ENCODE measurements at places on chromosomes 5 and 9. TPM values are rescaled to one million over a fixed set of nuclear protein-coding genes. Genes with fewer than 3 reads are reported as not detected.

Gene AK8
- total RNA-seq = 2.0 TPM

Gene SPATA31C1
- not detected for total RNA-seq

Gene CDKN2A
- not detected for total RNA-seq

Gene JAKMIP2
- total RNA-seq = 4.3 TPM

Gene DCTN3
- 81.5 TPM for total RNA-seq

Gene GABRA1
- not detected for total RNA-seq

Gene GFI1B
- total RNA-seq = not detected

Gene ADRB2
- total RNA-seq = 0.36 TPM

Gene SETX
- total RNA-seq = 169 TPM

Gene NTNG2
- total RNA-seq = 0.38 TPM

DNA sequence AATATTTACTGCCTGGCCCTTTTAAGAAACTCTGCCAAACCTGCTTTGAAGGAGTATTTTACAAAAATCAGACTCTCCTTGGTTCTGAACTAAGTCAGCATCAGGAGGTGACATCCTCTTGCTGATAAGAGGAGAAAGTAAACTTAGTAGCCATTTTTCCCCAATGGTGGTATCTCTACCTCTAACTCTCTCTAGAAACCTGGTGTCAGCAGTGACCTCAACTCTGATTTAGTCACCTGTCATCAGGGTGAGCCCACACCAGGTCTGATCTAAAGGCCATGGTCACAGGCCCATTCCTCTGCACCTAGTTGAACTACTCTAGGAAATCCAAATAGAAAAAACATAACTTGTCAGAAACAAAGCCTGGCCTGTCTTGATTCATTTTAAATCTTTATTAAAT lies 4.2 kb downstream of the CARNMT1 start:
- H3K4me1 ChIP-seq = peaks cover 14% of the 10 kb centered on the region
- DNase-seq = no peak
- H3K36me3 ChIP-seq = no peaks in the 10 kb centered on the region
- H3K4me3 ChIP-seq = no peak overlapping the region
- no peak overlapping the region for H3K27ac ChIP-seq
- H3K27me3 ChIP-seq = peaks cover 14% of the 10 kb centered on the region

- no peaks in the 10 kb centered on the region for H3K27me3 ChIP-seq
- H3K4me3 ChIP-seq = no peak overlapping the region
- H3K36me3 ChIP-seq = no peaks in the 10 kb centered on the region
- H3K4me1 ChIP-seq = peaks cover 7% of the 10 kb centered on the region
- no peak overlapping the region for H3K27ac ChIP-seq
These were observed 42.3 kb downstream of the RNF180 start for GRCh38 chr5:64207978-64208377.

- no peaks in the 10 kb centered on the region for H3K36me3 ChIP-seq
- peaks cover 17% of the 10 kb centered on the region for H3K27me3 ChIP-seq
- H3K4me3 ChIP-seq = no peak overlapping the region
- H3K4me1 ChIP-seq = peaks cover 14% of the 10 kb centered on the region
These were observed 22.4 kb downstream of the SLC9A3 start for GRCh38 chr5:501831-502184.

DNA sequence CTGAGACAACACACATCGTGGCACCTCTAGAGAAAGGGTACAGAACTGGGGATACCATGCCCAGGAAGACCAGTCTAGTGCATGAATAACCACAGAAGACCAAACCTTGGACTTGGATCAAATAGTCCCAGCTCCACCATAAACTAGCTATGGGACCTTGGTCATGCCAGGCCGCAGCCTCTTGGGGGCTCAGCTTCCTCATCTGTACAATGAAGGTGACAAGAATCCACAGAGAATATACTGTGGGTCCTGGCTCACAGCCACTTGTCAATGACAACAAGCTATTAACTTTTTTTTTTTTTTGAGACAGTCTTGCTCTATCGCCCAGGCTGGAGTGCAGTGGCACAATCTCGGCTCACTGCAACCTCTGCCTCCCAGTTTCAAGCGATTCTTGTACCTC lies 3.9 kb downstream of the KYAT1 start:
- H3K36me3 ChIP-seq = no peaks in the 10 kb centered on the region
- peaks cover 4% of the 10 kb centered on the region for H3K27me3 ChIP-seq
- H3K4me1 ChIP-seq = peaks cover 16% of the 10 kb centered on the region
- no peak overlapping the region for H3K27ac ChIP-seq

GRCh38 chr5:107548477-107548876 lies 122.3 kb downstream of the EFNA5 start:
- H3K36me3 ChIP-seq = no peaks in the 10 kb centered on the region
- H3K27ac ChIP-seq = no peak overlapping the region
- no peak for DNase-seq
- no peaks in the 10 kb centered on the region for H3K4me1 ChIP-seq

DNA sequence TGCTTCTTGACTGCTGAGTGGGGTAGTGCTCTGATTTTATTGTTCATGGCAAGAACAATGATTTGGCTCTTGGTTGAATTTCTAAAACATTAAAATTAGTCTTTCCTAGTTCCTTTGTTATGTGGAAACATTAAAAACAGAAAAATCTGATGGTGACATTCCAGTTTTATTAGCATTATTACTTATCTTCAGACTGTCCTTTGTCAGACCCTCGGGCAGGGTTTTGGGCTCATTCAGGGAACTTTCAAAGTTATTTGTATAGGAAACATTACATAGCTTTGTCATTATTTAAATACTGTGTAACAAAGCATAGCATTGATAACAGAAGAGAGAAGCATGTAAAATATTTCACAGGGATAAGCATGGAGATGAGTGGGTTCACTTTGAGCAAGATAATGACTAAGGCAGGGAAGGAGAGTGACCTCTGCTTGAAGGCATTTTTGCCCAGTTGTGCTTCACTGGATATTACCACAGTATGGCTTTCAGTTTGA lies 119.9 kb downstream of the KDM4C start:
- H3K36me3 ChIP-seq = no peaks in the 10 kb centered on the region
- H3K27ac ChIP-seq = no peak overlapping the region
- H3K4me3 ChIP-seq = no peak overlapping the region
- no peaks in the 10 kb centered on the region for H3K27me3 ChIP-seq
- peaks cover 19% of the 10 kb centered on the region for H3K4me1 ChIP-seq
- DNase-seq = no peak

DNA sequence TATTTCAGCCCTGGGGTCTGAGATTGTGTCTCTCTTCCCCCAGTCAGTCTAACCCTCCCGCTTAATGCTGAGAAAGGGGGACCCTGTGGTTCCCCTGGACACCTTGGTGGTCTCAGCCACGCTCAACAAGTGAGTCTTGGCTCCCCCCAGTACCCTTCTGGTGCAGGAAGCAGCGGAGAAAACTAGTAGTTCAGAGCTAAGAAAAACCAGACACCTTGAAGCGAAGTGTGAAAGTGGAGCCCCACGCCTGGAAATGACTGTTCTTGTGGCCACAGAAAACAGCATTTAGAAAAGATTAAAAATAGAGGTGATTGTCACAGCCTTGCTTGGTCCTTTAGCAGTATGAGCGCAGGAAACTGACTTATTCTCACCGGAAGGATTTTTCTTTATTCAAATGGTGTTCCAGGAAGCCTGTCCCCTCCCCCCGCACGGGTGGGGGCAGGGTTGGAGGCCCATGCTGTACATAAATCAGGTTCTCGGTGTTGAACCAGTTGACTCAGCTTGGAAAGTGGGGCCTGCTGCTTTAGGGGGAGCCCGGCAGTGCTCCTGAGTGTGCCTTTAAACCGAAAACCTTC lies 8.1 kb downstream of the ARPC5L start:
- H3K27me3 ChIP-seq = peaks cover 2% of the 10 kb centered on the region
- peak overlapping the region; percentile 97 for H3K27ac ChIP-seq
- H3K36me3 ChIP-seq = peaks cover 16% of the 10 kb centered on the region
- peaks cover 38% of the 10 kb centered on the region for H3K4me1 ChIP-seq

DNA sequence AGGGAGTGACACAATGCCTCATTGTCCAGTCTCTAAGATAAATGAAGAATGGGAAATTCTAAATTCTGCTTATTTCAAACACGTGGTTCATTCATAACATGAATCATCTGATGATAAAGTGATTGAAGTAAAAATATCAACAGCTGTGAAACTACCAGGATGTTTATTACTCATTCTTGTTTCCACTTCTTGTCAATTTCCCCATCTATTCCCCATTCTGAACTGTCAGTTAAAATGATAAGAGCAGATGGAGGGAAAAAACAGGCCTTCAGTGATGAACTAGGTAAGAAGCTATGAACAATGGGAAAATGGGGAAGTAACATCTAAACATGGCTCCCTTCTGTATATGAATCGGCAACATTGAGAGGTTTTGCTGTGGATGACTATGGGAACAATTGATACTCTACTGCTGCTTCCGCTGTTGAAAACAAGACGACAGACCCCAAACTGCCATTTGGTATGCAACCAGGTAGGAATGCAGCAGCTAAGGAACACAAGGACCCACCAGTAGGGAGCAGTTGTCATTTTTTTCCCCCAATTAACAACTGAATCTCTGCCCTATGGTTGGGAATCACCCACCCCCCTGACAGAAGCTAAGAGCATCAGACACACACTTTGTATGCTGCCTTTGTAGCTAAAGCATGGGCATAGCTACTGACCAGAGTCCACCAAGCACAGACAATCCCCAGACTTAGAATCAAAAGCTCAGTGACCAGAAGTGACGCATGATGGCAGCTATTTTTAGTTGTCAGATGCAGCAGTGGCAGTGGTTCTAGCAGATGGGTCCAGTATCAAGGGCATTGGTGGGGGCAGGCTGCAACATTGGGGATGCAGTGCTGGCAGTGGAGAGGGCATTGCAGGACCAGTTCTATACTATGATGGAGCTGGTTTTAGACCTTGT lies 52.9 kb upstream of the ZNF366 start:
- peaks cover 8% of the 10 kb centered on the region for H3K36me3 ChIP-seq
- peaks cover 9% of the 10 kb centered on the region for H3K27me3 ChIP-seq
- DNase-seq = no peak
- no peak overlapping the region for H3K27ac ChIP-seq

DNA sequence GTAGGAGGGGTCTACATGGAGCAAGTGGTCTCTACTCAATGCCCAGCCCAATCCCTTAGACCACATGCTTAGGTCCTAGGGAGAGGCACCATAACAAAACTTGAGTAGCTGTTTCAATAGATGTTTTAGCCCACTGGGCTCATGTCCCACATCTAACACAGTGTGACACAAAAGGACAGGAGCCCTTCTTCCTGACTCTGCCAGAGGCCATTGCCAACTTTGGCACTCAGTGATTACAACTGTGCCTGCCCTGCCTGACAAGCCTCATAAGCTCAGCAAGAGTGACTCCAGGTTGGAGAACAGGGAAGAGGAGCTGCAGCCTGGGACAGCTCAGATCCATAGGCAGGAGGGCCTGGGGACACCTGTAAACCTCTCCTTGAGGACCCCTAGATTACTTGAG lies 230.8 kb downstream of the ENC1 start:
- peaks cover 41% of the 10 kb centered on the region for H3K4me1 ChIP-seq
- no peak overlapping the region for H3K4me3 ChIP-seq
- no peak overlapping the region for H3K27ac ChIP-seq
- H3K36me3 ChIP-seq = no peaks in the 10 kb centered on the region
- DNase-seq = no peak

DNA sequence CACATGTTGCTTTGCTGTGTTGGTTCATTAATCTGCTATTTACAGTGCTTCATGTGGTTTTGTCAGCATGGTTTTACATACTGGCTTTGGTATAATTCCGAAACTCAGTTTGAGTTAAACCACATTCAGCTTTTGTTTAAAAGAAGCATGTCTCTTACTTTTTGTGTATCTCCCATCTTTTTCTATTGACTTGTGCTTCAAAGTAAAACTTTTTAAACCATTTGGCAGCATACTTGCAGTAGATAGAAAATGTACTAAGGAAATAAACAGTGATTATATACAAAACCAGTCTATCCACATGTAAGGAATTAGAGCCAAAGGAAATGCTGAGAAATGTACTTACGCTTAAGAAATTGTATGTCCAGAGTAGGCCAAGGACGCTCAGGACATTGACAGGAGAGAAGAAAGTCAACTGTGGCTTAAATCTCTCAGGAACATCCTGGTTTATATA lies 286.9 kb downstream of the ARHGEF28 start:
- no peaks in the 10 kb centered on the region for H3K4me1 ChIP-seq
- H3K27me3 ChIP-seq = no peaks in the 10 kb centered on the region
- H3K27ac ChIP-seq = no peak overlapping the region
- no peak overlapping the region for H3K4me3 ChIP-seq
- no peaks in the 10 kb centered on the region for H3K36me3 ChIP-seq

DNA sequence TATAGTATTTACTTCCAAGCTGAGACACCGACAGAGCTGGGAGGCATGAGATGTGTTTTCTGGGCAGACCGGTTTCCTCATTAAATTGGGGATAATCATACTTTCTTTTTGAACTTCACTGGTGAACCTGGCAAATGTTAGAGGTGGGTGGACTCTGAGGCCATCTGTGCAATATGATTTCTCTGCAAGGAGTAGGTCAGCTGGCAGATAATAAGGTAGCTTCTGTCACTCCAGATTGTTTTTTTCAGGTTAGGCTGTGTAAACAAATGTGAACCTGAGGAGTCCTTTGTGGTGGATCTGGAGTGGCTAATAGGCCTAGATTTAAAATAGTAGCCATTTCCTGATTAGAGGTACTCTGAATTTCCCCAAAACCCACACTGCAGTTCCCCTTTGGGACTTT lies 75.4 kb upstream of the S1PR3 start:
- peaks cover 1% of the 10 kb centered on the region for H3K27me3 ChIP-seq
- H3K36me3 ChIP-seq = peaks cover 8% of the 10 kb centered on the region
- DNase-seq = no peak
- H3K4me3 ChIP-seq = no peak overlapping the region
- H3K27ac ChIP-seq = no peak overlapping the region

- peaks cover 5% of the 10 kb centered on the region for H3K4me1 ChIP-seq
- H3K27ac ChIP-seq = peak overlapping the region; percentile 52
- peaks cover 14% of the 10 kb centered on the region for H3K27me3 ChIP-seq
- no peak for DNase-seq
- no peaks in the 10 kb centered on the region for H3K36me3 ChIP-seq
These were observed 58.8 kb upstream of the RNF130 start for GRCh38 chr5:180130291-180130869.

DNA sequence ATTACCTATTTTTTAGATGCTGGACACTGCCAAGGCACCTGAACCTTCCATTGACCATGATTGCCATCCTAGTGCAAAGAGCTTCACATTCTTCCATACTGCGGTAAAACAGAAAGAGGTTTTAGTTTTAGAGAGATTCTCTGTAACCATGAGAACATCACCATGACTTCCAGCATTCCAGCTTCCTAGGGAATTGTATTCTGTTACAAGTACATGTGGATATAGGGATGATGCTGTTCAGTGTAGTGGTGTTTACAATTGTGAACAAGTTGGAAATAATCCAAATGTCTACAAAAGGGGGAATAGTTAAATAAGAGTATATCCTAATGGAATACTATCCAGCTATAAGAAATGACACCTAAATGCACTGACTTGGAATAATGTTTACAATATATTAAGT lies 22.4 kb downstream of the NIPSNAP3B start:
- H3K4me1 ChIP-seq = peaks cover 8% of the 10 kb centered on the region
- peak overlapping the region; percentile 81 for H3K4me3 ChIP-seq
- H3K27ac ChIP-seq = no peak overlapping the region
- no peak for DNase-seq
